ENCODE measurements at places on chromosomes 5 and 9.

GRCh38 chr9:108588246-108588645 is 267.5 kb downstream of the ACTL7B start:
- no peak for DNase-seq

GRCh38 chr5:12845549-12846159 is 941.4 kb upstream of the CTNND2 start:
- DNase-seq = no peak

GRCh38 chr5:37776826-37777225 is 63.0 kb downstream of the GDNF start:
- DNase-seq = no peak

GRCh38 chr9:107144475-107144874 is 138.6 kb upstream of the RAD23B start:
- no peak for DNase-seq

- no peak for DNase-seq
These were observed 6.3 kb downstream of the TTC16 start for GRCh38 chr9:127722055-127722745.

DNA sequence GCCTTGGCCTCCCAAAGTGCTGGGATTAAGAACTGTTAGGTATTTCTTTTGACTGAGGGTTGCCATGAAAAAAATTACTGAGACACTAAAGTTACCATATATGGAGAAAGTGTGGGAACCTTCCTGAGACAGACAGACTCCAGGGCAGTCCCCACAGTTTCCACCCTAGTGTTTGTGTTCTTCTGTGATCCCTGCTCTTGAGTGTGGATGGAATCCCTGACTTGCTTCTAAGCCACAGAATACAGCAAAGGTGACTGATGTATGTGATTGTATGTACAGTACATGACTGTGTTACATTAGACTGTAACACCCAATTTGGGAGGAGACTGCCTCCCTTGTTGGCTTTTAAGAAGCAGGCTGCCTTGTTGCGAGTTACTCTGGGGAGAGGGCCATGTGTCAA is 24.7 kb upstream of the ADAM19 start:
- no peak for DNase-seq

GRCh38 chr5:125823572-125823971 is 599.6 kb upstream of the GRAMD2B start:
- DNase-seq = no peak

DNA sequence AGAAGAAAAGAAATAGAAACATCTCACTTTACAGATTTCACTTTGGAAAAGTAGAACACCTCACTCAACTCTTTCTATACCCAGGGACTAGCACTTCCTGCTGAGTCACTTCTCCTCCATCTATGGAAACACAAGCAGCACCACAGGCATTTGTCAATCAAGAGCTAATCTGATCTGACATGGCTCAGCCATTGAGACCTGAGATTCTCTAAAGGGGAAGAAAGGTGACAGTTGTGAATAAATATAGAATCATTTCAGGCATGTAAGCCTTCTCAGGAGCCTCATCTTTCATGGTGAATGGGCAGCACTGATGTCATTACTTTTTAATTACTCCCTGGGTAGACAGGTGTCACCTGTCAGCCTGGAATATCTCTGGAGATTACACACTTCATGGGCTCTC is 559.8 kb downstream of the HINT1 start:
- no peak for DNase-seq

- no peak for DNase-seq
These were observed 77.0 kb upstream of the TBC1D2 start for GRCh38 chr9:98332405-98332831.

DNA sequence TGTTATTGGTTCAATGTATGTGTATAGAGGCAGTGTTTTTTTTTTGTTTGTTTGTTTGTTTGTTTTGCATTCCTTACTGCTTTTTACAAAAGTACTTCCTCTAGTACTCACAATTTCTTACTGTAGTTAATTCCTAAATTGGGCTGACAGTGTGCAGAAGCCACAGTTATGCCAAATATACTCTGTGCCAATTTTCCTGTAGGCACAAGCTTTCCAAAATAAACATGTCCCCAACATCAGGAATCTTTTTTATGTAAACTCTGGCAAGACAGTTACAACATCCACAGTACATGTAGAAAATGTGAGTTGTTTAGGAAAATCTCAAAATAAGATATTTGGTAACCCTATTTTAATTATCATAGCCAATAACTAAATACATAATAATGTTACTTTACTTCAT is 161.6 kb upstream of the TSLP start:
- DNase-seq = no peak

GRCh38 chr5:101838435-101838834 is 457.6 kb downstream of the SLCO4C1 start:
- no peak for DNase-seq

- no peak for DNase-seq
These were observed 485.7 kb upstream of the TUSC1 start for GRCh38 chr9:26163931-26164330.

DNA sequence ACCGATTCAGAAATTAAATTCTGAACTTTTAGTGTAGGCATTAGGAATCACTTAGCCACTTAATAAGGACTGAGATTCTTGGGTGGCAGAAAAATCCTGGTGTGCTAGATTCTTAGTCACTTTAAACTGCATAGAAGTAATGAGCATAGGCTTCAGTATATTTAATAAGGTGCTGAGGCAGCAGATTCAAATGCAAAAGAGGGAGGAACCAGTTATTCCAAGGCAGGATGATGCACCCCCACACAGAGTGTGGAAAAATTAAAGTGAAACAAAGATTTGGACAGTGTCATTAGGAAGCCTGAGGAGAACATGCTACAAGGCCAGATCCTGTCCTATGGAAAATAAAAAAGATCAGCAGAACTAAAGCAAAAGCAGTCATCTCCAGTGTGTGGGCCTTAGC is 217.7 kb downstream of the PJA2 start:
- DNase-seq = no peak

DNA sequence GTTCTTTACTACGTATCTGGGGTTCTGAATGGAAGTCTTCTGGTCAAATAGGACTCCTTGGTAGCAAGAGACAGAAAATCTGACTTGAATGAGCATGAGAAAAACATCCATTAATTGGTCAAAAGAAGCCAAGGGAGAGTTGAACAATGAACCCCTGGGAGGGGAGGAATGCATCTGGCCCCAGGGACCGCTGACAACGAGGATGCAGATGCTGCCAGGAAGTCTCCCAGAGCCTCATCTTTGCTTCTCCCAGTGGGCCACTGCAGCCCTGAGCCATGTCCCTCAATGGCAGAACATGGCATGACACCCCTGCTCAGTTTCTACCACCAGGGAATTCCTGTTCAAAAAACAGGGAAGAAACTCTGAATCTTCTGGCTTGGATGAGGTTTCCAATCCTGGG is 50.5 kb upstream of the ICE1 start:
- DNase-seq = no peak

GRCh38 chr9:124835026-124835557 is 18.2 kb upstream of the WDR38 start:
- no peak for DNase-seq

DNA sequence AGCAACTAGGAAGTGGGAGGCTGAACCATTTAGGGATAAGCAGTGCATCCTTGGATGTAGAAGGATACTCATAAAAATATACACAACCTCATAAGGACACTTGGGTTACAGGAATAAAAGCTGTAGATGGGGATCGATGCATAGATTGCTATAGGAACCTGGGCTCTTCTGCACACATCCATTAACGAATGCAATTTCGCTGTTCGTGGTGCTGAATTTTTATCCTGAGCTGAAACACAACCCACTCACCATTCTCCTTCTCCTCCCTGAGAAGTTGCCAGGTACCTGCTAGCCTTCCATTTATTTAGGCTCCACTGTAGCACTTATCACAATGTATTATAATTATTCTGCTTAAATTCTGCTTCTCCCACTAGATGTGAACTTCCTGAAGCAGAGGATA is 320.6 kb upstream of the BRINP1 start:
- no peak for DNase-seq

GRCh38 chr5:65895891-65896290 is 30.5 kb upstream of the ERBIN start:
- no peak for DNase-seq

DNA sequence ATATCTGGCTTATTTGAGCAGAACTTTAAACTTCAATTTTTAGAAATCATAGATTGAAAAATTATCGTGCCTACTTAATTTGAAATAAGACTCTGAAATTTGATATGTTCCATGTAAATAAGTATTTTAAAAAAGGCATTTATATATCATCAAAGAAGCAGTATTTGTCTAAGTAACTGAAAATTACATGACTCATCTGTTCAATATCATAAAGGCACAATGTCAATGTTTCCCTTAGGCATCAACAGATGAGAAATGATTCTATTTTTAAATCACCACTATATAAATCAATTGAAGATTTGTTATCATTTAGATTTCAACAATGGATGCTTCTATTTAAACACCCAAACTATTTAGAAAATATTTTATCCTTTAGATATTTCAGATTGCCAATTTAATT is 142.9 kb upstream of the POU5F2 start:
- no peak for DNase-seq

DNA sequence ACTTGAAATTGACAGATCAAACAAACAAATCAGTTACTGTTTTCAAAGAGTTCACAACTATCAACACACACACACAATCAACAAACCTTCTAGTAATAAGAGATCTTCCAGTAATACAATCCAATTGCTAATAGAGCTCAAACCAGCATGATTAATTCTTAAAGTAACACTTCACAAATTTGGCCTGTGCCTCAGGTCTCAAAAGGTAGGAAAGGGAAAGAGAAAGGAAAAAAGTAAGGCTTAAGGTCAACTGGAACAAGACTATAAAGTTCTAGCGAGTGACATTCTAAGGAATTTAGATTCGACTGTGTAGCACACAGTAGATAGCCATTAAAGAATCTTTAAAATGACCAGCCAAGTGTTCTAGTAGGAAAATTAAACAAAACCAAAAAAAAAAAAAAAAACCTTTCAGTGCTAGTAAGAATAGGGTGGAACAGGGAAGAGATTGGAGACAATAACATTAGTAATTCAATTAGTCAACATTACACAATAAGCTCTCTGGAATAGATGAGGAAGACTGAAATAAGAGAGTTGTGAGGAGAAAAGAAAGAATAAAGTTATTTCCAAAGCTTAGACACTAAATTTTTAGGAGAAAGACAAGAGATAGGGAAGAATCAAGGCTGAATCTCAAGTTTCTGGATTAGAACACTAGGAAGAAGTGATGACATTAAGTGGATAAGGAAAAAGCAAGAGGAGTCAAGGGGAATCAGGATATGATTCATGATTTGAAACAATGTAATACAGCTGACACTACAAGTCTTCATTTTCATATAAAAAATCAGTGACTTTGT is 86.1 kb downstream of the FBXL17 start:
- DNase-seq = no peak

DNA sequence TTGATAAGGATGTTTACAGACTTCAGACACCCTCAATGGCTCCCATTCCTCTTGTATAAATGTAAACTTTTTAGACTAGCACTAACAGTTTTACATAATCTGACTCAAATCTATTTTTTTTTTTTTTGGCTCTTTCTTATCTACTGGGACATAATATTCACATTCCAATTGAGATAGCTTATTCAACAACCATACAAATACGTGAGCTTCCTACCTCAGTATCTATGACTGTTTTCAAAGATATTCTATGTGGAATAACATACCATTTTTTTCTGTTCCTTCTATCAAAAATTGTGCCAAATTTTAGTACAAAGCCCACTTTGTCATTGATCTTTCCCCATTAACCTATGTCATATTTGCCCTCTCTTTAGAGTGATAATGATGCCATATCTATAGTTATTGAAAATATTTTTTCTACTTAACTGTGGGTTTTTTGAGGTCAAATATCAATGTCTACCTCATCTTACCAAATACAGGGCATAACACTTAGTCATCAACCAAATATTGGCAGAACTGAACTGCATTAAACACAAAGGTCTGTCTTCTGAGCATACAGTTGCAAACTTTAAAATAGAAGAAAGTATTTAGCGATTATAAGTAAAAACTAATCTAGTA is 482.6 kb downstream of the PTPRD start:
- DNase-seq = no peak

- no peak for DNase-seq
These were observed 213.5 kb downstream of the GLIS3 start for GRCh38 chr9:4086119-4087090.

- DNase-seq = no peak
These were observed 515.6 kb upstream of the ST8SIA4 start for GRCh38 chr5:101418713-101419118.

DNA sequence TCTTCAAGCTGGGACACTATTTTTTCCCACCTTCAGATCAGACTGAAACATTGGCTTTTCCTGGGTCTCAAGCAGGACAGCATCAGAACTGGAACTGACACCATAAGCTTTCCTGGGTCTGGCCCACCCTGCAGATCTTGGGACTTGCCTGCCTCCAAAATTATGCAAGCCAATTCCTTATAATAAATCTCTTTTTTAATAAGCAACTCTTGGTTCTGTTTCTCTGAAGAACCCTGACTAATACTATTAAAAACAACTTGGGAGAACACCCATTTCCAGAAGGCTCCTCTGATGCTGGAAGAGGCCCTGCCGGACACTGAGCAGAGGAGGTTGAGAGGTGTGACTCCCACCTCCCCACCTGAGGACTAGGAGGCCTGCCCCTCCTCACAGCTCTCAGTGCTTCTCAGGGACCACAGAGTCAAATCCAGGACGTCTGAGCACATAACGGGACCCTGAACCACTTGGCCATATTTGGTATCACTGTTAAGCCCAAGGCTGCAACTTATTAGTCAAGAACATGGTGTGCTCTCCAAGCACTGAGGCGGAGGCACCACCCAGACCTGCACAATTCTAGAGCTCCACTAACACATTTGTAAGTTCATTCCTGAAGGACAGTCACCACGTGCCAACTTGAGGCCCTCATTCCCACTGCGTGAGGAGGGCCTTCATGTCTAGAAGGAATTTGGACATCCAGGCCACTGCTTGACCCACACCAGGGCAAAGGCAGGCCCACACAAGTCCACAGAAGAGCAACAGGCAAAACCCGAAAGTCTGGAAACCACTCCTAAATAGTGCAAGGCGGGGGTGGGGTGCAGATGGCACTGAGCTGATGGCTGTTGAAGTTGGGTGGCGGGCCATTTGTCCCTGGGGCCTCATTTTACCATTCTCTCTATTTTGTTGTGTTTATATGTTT is 9.5 kb downstream of the SHC3 start:
- DNase-seq = no peak

All from activated CD8-positive, alpha-beta memory T cell treated with anti-CD3 and anti-CD28 coated beads for 4 hours (primary cell).